ENCODE measurements at places on chromosomes 4 and X. TPM values are rescaled to one million over a fixed set of nuclear protein-coding genes. Genes with fewer than 3 reads are reported as not detected.

- DNase-seq = no peak
Observed at GRCh38 chr4:39682138-39682537, 15.8 kb upstream of the UBE2K start.

- DNase-seq = no peak
Observed at GRCh38 chr4:77852892-77853495, 9.6 kb upstream of the MRPL1 start.

- DNase-seq = no peak
Observed at GRCh38 chrX:288561-288991, 7.4 kb downstream of the PLCXD1 start.

GRCh38 chr4:80911458-80911857 is 119.0 kb upstream of the BMP3 start:
- DNase-seq = no peak

GRCh38 chr4:898869-899555 is 33.1 kb downstream of the GAK start:
- DNase-seq = no peak

GRCh38 chr4:156968479-156968984 is 3.1 kb downstream of the PDGFC start:
- peak; percentile 61 for DNase-seq

DNA sequence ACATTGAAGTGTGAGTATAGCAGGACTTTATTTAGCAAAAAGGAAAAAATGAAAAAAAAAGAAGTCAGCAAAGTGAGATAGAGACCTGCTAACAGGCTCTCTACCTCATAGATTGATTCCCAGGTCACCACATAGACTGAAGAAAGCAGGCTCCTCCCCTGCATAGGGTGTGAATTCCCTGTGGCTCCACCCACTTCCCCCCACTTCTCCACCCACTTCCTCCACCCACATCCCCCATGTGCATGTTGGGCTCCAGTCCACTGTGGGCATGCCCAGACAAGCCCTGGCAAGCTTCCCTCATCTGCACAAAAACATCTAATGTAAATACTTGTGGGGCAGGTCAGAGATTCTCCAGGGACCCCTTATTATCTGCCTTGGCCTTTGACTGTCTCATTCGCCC is 97.8 kb downstream of the TMEM47 start:
- no peak for DNase-seq

GRCh38 chr4:7626531-7626930 is 191.8 kb upstream of the PSAPL1 start:
- no peak for DNase-seq

GRCh38 chr4:159366966-159367780 is 264.3 kb downstream of the RAPGEF2 start:
- no peak for DNase-seq

- DNase-seq = no peak
Observed at GRCh38 chr4:184231573-184231972, 13.9 kb upstream of the ENPP6 start.

DNA sequence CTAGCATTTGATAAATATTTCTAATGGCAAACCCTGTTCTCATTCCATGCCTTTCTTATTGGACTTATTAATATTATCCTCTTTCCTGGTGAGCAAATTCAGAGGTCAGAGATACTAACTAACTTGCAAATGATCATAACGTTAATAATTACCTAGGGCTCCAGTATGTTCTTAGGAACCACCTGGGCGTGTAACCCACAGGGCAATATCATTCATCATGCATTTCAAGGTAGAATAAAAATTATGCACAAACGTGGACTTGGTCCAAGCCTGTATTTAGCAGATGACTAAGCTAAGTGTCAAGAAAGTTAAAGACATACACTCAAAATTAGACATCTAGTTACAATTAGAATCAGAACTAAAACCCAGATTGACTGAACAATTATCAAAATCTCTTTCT is 850.1 kb downstream of the TRIML1 start:
- DNase-seq = no peak

GRCh38 chr4:101191302-101192098 is 155.8 kb downstream of the PPP3CA start:
- DNase-seq = peak; percentile 49

GRCh38 chr4:13178621-13179020 is 305.5 kb downstream of the RAB28 start:
- no peak for DNase-seq

- DNase-seq = peak; percentile 13
Observed at GRCh38 chr4:33628296-33628695, 2616.0 kb downstream of the ARAP2 start.

GRCh38 chr4:166839615-166840251 is 394.6 kb downstream of the SPOCK3 start:
- DNase-seq = no peak

GRCh38 chrX:13013363-13014110 is 30.9 kb downstream of the FAM9C start:
- DNase-seq = peak; percentile 62

DNA sequence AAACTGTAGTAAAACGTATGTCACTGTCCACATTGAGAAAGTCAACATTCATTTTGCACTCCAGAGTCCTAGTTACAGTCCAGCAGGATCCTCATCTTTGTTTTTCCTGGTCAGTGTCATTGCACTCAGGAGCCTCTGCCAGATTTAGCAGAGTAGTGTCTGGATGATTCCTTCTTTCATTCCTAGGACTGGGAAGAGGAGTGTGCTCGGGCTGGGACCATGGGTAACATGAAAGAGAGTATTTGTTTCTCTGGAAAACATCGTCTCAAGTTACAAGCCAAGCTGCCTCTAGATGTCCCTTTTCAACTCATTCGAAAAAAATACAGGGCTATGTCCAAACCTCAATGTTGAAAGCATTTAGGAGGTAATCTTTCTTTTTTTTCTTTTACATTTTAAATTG is 69.9 kb upstream of the TNIP3 start:
- no peak for DNase-seq

DNA sequence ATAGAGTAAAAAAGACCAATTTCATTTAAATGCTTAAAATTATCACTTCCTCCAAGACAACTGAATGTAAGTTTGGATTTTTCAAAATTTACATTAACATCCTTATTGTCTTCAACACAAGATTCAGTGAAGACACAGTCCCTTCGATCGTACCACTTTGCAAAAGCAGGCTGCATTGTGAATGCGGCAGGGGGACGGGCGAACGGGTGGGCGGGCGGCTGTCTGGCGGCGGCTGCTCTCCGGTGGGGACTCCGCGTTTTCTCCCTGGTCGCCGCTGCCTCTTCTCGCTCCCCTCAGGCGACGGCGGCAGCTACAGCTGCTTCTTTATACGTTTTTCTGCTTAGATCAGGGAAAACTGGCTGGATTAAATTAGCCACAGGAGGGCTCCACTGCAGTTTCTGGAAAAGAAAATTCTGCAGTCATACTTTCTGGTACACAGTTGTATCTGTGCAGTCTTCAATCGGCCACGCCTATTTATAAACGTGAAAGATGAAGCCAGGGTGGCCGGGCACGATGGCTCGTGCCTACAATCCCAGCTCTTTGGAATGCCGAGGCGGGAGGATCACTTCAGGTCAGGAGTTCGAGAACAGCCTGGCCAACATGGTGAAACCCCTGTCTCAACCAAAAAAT is 33.9 kb upstream of the HPF1 start:
- peak; percentile 48 for DNase-seq

GRCh38 chr4:11484531-11484930 is 55.8 kb upstream of the HS3ST1 start:
- DNase-seq = no peak

GRCh38 chr4:109495514-109495913 is 61.9 kb downstream of the SEC24B start:
- no peak for DNase-seq

DNA sequence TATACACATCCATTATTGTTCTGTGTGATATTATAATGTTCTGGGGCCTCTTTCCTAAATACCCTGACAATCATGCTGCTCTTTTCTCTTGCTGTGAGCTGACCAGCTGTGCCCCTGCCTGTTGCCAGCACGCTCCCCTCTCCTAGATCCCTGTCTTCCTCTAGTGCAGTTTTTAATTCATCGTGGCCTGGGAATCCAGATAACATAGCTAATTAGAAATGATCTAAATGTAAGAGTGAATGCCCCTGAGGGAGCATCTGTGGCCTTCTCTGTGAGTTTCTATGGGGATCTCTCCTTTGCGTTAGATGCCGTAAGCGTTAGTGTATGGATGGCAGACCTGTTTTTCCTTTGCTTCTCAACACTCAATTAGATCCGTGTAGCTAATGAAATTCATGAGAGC is 434.3 kb downstream of the SPRY1 start:
- DNase-seq = no peak

DNA sequence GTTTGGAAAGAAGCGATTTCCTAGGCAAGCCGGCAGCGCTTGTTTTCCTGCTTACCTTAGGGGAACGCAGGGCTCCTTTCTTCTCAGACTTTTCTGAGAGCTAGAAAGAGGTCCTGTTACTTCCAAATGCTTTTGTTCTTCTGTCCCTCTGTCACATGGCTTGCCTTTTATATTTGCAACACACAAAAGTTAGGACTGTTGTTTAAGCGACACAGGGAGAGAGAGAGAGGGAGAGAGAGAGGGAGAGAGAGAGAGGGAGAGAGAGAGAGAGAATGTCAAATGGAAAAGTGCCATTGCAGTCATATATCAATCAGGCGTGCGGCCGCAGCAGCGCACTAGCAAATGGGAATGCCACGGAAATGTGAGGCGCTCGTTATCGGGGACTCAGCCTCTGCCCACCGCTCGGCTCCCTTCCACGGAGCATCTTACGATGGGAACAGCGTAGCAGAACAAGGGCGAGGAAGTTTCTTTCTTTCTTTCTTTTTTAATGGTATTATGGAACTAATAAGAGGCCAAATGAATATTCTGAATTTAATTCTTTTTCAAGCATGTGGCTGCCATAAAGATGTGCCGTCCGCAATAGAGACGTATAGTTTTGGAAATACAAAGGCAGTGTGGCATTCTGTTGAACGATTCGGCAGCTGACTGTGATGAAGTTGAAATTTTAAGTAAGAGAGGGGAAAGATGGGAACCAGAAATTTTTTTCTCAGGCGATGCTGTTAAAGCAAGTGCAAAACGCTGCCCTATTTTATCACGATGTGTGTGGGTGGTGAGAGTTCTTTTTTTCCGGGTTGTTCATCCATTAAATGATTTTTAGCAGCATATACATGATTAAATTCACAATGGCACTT is at the start of gene NDP:
TSS of gene NDP (minus strand) at position 142 of the 851 bp plus-strand sequence. CDS start 14,745 bp downstream, outside the sequence.
- peak; percentile 11 for DNase-seq

GRCh38 chrX:13257223-13258051 is 62.4 kb downstream of the ATXN3L start:
- DNase-seq = no peak

DNA sequence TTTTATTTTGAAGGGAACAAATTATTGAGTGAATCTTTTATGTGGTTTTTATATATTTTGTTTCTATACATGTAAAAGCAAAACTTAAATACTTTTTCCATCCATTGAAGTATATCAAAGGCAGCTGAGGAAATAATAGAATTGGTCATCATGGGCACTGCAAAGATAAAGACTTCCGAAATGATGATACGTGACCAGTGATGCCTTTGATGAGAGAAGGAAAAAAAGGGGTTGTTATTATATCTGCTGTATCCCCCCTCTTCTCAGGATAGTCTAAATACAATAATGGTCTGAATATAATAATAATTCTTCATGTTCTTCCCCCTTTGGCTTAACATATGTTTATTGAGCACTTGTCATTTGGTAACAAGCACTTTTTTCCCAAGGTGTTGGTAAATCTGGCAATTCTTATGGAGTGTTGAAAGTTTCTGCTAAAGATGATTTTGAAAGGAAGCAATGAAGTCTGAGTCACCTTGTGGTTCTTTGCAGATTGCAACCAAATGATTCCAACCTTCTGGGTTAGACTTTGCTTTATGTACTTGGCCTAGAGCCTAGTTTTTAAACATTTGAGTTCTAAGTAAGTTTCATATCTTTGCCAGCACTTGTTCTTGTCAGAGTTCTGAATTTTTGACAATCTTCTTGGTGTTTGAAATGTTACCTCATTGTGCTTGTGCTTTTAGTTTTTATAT is 60.8 kb downstream of the USP9X start:
- DNase-seq = no peak

GRCh38 chr4:185865901-185866328 is 53.9 kb upstream of the SORBS2 start:
- peak; percentile 23 for DNase-seq

DNA sequence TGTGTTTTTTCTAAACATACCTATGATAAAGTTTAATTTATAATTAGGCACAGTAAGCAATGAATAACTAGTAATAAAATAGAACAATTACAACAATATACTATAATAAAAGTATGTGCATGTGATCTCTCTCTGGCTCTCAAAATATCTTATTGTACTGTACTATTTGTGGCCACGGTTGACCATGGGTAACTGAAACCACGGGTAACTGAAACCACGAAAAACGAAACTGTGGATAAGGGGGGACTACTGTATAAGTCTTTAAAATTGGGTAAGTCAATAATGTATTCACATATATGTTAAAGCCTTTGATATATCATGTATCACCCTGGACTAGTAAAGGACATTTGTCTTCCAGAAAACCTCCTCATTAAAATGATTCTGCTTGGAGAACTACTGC is 20.0 kb downstream of the TMEM154 start:
- no peak for DNase-seq

- no peak for DNase-seq
Observed at GRCh38 chr4:121199742-121200561, 35.8 kb upstream of the TNIP3 start.

DNA sequence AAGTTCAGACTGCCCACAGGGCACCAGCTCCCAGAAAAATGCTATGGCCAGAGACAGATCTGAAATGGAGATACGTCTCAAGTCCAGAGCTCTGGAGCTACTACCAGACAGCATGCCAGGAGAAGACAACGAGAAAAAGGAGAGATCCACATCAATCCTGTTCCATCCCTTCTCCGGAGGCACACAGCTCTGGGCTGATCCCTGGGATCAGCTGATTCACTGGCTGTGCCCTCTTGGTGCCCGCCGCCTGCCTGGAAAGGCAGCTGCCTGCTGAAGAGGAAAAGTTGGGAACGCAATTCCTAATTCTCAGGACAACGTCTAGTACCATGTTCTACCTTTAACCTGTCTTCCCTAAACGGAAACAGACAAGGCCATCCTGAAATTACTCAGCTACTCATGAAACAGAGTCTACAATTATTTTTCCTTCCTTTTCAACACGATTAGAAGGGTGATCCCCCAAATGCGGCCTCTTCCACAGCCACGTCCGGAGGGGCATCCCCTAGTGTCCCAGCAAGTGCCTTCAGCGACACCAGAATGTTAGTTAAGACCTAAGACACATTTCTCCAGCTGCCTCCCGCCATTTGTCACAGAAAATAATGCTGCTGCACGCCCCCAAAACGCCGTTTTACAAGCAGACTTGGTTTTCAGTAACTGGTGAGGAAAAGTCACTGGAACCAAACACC is 2.4 kb downstream of the ZFYVE28 start:
- DNase-seq = no peak

The DMP1 gene
- not detected for polyA plus RNA-seq

The SORBS2 gene
- polyA plus RNA-seq = 34.0 TPM

The ANXA10 gene
- polyA plus RNA-seq = 0.08 TPM

The LDB2 gene
- 80.6 TPM for polyA plus RNA-seq

The OPN1LW gene
- not detected for polyA plus RNA-seq

The PPA2 gene
- polyA plus RNA-seq = 91.9 TPM

The USP17L29 gene
- not detected for polyA plus RNA-seq

The F8A2 gene
- polyA plus RNA-seq = not detected

The TEX13B gene
- polyA plus RNA-seq = not detected

The GASK1B gene
- 25.9 TPM for polyA plus RNA-seq

The HSFX2 gene
- polyA plus RNA-seq = 1.1 TPM

The CNKSR2 gene
- 8.7 TPM for polyA plus RNA-seq

The SSX5 gene
- not detected for polyA plus RNA-seq

The SYN1 gene
- polyA plus RNA-seq = 5.3 TPM

The FAAH2 gene
- polyA plus RNA-seq = 6.6 TPM

The TBC1D9 gene
- polyA plus RNA-seq = 33.6 TPM

The WAS gene
- polyA plus RNA-seq = 3.7 TPM

The BEND4 gene
- polyA plus RNA-seq = 0.03 TPM

The SMIM20 gene
- polyA plus RNA-seq = 46.8 TPM
